ENCODE measurements at places on chromosomes 11 and 22. TPM values are rescaled to one million over a fixed set of nuclear protein-coding genes. Genes with fewer than 3 reads are reported as not detected.
A peak's percentile ranks its signal among the peaks of the same experiment; 100 is the strongest.

SLC25A18 gene
- not detected for total RNA-seq

GPR137 gene
- total RNA-seq: 34.4 TPM

- no peak overlapping the region for H3K4me3 ChIP-seq
- peak overlapping the region; percentile 67 for H3K27ac ChIP-seq
- H3K4me1 ChIP-seq: peaks cover 9% of the 10 kb centered on the region
- H3K36me3 ChIP-seq: no peaks in the 10 kb centered on the region
- no peaks in the 10 kb centered on the region for H3K27me3 ChIP-seq
These were observed 8.5 kb downstream of the RAB30 start for GRCh38 chr11:83063073-83063754.

DNA sequence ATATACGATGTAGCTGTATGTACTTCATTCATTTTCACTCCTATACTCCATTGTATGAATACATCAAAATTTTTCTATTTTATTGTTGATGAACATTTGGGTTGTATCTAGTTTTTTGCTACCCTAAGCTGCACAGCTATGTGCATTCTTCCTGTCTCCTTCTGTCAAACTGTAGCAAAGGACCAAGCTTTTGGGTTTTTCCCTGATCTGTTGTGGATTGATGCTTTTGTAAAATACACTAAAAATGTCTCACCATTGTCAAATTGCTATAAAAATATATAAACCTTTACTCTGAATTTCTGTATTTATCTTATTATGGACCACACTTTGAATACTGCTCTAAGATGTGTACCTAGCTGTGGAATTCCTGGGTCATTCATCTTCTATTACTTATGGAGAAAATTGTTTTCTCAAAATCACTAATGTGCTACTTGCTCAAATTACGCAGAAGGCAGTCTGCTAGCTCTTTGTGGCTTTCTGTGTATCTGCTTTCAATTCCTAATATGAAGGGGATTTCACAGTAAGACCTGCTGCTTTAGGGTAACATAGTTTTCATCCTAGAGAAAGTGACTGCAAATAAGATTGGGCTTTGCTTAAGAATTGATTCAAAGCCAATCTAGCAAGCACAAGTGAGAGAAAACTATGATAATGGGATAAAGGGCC is 123.4 kb downstream of the CYP2R1 start:
- H3K4me3 ChIP-seq: no peak overlapping the region
- no peak overlapping the region for H3K27ac ChIP-seq
- no peaks in the 10 kb centered on the region for H3K36me3 ChIP-seq
- peaks cover 2% of the 10 kb centered on the region for H3K27me3 ChIP-seq
- no peaks in the 10 kb centered on the region for H3K4me1 ChIP-seq

SNX32 gene
- 0.31 TPM for total RNA-seq

VPREB1 gene
- total RNA-seq: not detected

DNA sequence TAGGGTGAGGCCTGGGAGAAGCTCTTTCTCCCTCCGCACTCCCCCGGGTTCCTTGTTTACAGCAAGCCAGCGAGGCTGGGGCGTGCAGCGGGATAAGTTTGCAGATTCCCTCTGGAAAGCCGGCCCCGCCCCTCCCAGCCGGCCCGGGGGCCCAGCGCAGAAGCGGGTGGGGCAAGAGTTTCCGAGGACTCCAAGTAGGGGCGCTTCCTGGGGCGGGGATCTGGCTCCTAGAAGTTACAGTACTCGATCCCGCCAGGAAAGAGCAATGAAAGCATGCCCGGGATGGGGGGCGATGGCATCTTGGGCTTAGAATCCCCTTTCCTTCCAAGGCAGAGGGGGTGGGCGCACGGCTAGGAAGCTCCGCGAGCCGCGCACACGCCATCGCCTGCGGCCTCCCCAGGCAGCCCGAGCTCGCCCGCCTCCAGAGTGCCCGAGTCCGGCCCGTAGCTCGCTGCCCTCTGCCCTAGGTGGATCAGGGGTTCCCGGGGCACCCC is 385 bp downstream of the TST start:
- DNase-seq: peak; percentile 9
- no peaks in the 10 kb centered on the region for H3K27me3 ChIP-seq
- H3K27ac ChIP-seq: no peak overlapping the region
- no peaks in the 10 kb centered on the region for H3K36me3 ChIP-seq
- H3K4me1 ChIP-seq: peaks cover 33% of the 10 kb centered on the region
- peak overlapping the region; percentile 50 for H3K4me3 ChIP-seq

LRRC32 gene
- 1.4 TPM for total RNA-seq

DNA sequence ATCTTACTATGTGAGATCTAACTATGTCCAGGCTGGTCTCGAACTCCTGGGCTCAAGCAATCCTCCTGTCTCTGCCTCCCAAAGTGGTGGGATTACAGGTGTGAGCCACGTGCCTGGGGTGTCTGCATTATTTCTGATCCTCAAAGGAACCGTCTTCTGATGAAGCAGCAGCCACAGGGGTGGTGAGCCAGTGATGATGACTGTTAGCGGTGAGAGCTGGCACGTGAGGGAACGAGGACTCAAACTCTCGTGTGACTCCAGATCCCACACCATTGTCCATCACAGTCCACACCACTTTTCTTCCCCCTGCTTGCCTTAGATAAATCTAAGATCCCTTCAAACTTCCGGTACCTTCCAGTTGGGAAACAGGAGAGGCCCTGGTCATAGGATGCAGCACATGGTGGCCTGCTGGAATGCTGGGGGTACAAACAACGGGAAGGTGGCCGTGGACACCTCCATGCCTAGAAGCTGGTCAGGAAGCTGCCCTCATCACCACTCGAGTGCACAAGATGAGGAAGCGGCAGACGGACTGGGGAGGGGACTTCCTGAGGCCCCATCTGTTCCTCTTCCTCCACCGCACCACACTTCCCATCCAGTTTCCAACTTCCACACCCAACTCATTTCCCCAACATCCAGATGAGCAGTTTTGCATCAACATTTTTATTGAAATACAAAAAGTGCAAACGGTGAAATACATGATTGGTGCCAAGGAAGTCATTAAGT is 23.8 kb downstream of the ARHGAP1 start:
- no peak for DNase-seq
- no peak overlapping the region for H3K4me3 ChIP-seq
- no peaks in the 10 kb centered on the region for H3K27me3 ChIP-seq
- peaks cover 58% of the 10 kb centered on the region for H3K4me1 ChIP-seq
- no peak overlapping the region for H3K27ac ChIP-seq

SLC6A5 gene
- total RNA-seq: not detected

CD3G gene
- total RNA-seq: 52.1 TPM

DNA sequence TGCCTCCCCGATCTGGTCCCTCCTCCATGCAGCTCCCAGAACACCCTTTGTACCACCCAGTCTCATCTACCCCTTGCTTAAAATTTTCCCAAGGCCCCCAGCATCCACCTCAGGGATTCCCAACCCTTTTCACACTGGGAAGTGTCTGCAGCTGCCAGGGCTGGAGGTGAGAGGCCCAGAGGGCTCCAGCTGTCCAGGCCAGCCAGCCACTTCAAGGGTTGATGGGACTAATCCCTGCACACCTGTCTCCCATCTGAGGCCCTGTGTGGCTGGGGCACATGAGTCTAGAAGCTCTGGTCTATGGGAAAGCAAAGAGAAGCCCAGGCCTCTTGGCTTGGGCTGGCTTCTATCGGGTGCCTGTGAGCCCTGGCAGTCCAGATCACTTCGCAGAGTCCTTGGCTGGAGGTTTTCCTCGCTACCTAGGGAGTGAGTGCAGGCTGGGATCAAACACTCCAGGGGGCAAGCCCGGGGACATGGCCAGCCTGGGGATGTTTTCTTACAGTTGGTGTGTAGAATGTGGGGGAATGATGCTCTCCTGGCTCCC is 41.1 kb upstream of the TPBGL start:
- H3K27me3 ChIP-seq: no peaks in the 10 kb centered on the region
- DNase-seq: no peak
- H3K27ac ChIP-seq: no peak overlapping the region
- H3K4me1 ChIP-seq: no peaks in the 10 kb centered on the region

ALDH3B2 gene
- total RNA-seq: not detected

DNA sequence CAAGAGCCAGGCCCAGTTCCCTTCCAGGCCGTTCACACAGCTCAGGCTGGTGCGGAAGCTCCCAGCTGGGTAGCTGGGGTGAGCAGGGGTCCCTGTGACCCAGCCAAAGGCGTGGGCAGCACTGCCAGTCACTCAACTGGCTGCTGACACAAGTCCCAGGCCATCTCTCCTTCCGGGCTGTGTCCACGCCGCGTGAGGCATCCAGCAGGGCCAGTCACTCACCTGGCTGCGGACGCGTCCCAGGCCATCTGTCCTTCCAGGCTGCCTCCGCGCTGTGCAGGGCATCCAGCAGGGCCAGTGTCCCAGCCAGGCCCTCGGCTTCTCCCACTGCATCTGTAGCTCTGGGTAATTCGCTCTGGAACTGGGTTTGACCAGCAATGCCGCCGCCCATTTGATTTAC is 184.2 kb downstream of the BRD1 start:
- no peak overlapping the region for H3K4me3 ChIP-seq
- H3K4me1 ChIP-seq: peaks cover 11% of the 10 kb centered on the region
- peaks cover 4% of the 10 kb centered on the region for H3K36me3 ChIP-seq
- H3K27me3 ChIP-seq: no peaks in the 10 kb centered on the region
- H3K27ac ChIP-seq: no peak overlapping the region

- no peaks in the 10 kb centered on the region for H3K4me1 ChIP-seq
- H3K4me3 ChIP-seq: no peak overlapping the region
- no peak overlapping the region for H3K27ac ChIP-seq
- no peak for DNase-seq
- no peaks in the 10 kb centered on the region for H3K27me3 ChIP-seq
These were observed 95.1 kb downstream of the OR5AK2 start for GRCh38 chr11:57083641-57084385.

DNA sequence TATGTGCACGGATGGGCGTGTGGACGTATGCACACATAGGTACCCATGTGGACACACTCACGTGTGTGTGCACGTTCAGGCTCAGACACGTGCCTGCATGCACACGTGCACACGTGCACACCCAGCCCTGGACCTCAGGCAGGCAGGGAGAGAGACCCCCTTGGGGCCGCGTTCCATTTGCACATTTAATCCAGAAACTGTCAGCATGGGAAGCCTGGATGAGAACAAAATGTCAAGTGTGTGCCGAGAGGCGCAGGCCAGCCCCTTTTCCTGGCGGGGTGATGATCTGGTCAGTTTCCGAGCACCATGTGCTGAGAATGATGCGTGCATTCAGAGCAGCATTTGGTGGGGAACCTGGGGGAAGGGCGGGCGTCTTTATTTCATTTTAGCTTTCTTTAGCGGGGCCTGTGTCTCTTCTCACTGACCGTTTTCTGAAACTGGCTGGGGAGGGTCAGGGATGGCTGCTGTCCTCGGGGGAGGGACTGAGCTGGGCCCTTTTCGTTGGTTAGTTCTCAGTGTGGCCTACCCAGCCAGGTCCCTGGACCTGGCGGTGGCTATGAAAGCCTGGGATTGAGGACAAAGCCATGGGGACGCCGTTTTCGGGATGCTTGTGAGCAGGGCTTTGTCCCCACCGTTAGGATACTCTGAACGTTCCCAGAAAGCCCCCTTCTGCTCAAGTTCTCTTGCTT is 96.3 kb downstream of the KCNQ1 start:
- peaks cover 2% of the 10 kb centered on the region for H3K27me3 ChIP-seq
- no peak overlapping the region for H3K27ac ChIP-seq
- no peak for DNase-seq
- H3K36me3 ChIP-seq: no peaks in the 10 kb centered on the region

CSF2RB gene
- 3.8 TPM for total RNA-seq

- no peaks in the 10 kb centered on the region for H3K27me3 ChIP-seq
- H3K4me3 ChIP-seq: no peak overlapping the region
- H3K27ac ChIP-seq: no peak overlapping the region
- H3K4me1 ChIP-seq: no peaks in the 10 kb centered on the region
- DNase-seq: no peak
- H3K36me3 ChIP-seq: no peaks in the 10 kb centered on the region
These were observed 388.1 kb upstream of the API5 start for GRCh38 chr11:42923651-42924050.

- no peaks in the 10 kb centered on the region for H3K4me1 ChIP-seq
- no peak for DNase-seq
- no peaks in the 10 kb centered on the region for H3K36me3 ChIP-seq
- H3K27me3 ChIP-seq: no peaks in the 10 kb centered on the region
- H3K27ac ChIP-seq: no peak overlapping the region
- no peak overlapping the region for H3K4me3 ChIP-seq
These were observed 114.5 kb downstream of the NAT10 start for GRCh38 chr11:34219941-34220370.

AGBL2 gene
- total RNA-seq: 8.5 TPM

GRCh38 chr11:11215058-11215815 is 137.8 kb downstream of the CSNK2A3 start:
- H3K36me3 ChIP-seq: no peaks in the 10 kb centered on the region
- no peaks in the 10 kb centered on the region for H3K27me3 ChIP-seq
- H3K27ac ChIP-seq: no peak overlapping the region

- H3K36me3 ChIP-seq: no peaks in the 10 kb centered on the region
- H3K27me3 ChIP-seq: no peaks in the 10 kb centered on the region
- H3K4me3 ChIP-seq: no peak overlapping the region
These were observed 53.7 kb downstream of the IGSF9B start for GRCh38 chr11:133903056-133903455.

NTM gene
- not detected for total RNA-seq
